Dorsolateral prefrontal cortex (tissue), 122 donors: ENCODE measurements at places on chromosomes 3 and 15. TPM values are rescaled to one million over a fixed set of nuclear protein-coding genes. Genes with fewer than 3 reads are reported as not detected.

Gene TBC1D21
- total RNA-seq, result not detected

Gene CHAC1
- total RNA-seq, result 14.8 TPM

Gene EFHB
- total RNA-seq, result 11.2 TPM

Gene DNAH12
- total RNA-seq, result 1.3 TPM

Gene C15orf62
- 0.81 TPM for total RNA-seq

Gene CLDN1
- 1.9 TPM for total RNA-seq

Gene NR2E3
- not detected for total RNA-seq

Gene PRSS50
- total RNA-seq, result not detected
